ENCODE measurements at places on chromosomes 1 and 21.

DNA sequence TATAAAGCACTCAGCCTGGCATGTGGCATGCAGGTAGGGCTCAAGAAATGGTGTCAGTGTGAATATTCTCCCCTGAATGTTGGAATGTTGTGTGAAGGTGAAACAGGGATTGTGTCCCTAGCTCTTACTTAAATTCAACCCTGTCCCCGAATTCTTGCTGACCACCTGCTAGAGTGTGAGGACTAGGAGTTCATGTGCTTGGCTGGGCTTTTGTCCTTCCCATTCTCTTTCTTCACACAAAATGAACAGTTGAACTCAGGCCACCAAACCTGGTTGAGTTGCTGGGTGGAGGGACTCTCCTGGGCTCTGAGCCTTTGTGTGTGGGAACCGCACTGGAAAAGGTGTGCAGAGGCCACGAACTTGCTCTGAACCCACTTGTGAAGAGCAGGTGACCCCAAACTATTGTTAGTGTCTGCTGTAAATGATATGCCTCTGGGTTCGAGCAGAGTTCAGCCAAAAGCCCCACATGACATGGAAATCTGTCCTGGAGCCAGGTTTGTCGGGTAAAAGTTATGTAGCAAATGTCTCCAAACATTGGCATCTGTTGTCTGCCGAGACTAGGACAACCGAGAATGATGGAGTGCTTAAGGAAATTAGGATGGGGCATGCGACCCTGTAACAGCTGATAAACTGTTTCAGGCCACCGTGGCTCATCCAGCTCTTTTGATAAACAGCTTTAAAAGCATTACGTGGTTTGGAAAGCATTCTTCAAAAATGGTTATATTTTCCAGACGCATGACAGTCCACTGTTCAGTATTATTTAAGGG lies 144.2 kb downstream of the DHRS3 start:
- no peak for DNase-seq

- no peak for DNase-seq
These were observed 6.2 kb downstream of the CCDC17 start for GRCh38 chr1:45617618-45618017.

- no peak for DNase-seq
These were observed 27.8 kb downstream of the FAM20B start for GRCh38 chr1:179053486-179053885.

DNA sequence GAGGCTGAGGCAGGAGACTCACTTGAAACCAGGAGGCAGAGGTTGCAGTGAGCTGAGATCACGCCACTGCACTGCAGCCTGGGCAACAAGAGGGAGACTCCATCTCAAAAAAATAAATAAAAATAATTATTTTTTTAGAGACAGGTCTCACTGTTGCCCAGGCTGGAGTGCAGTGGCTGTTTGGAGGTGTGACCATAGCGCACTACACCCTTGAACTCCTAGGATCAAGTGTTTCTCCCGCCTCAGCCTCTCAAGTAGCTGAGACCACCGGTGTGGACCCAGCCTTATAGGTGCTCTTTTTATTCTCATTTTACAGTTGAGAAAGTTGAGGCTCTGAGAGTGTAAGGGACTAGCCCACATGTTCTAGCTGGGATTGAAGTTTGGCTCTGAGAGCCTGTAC lies 15.6 kb upstream of the GRHL3 start:
- no peak for DNase-seq

- no peak for DNase-seq
These were observed 1690.5 kb downstream of the KCNT2 start for GRCh38 chr1:194917769-194918168.

DNA sequence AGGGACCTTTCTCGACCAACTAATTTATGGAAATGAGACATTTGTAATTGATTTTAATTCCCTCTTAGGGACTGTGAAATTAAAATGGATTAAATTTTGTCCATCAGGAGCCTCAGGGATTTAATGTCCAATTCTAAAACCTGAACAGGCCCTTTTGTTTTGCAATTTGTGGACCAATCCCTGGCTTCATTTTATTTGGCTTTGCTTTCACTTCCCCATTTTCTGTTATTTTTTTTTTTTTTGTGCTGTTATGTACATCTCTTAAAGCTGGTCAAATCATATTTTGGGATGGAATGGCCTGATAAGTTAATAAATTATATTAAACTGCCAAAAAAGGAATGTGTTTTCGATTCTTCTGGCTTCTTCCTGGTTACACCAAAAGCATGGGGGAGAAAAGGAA lies 28.9 kb downstream of the ZSCAN20 start:
- no peak for DNase-seq

DNA sequence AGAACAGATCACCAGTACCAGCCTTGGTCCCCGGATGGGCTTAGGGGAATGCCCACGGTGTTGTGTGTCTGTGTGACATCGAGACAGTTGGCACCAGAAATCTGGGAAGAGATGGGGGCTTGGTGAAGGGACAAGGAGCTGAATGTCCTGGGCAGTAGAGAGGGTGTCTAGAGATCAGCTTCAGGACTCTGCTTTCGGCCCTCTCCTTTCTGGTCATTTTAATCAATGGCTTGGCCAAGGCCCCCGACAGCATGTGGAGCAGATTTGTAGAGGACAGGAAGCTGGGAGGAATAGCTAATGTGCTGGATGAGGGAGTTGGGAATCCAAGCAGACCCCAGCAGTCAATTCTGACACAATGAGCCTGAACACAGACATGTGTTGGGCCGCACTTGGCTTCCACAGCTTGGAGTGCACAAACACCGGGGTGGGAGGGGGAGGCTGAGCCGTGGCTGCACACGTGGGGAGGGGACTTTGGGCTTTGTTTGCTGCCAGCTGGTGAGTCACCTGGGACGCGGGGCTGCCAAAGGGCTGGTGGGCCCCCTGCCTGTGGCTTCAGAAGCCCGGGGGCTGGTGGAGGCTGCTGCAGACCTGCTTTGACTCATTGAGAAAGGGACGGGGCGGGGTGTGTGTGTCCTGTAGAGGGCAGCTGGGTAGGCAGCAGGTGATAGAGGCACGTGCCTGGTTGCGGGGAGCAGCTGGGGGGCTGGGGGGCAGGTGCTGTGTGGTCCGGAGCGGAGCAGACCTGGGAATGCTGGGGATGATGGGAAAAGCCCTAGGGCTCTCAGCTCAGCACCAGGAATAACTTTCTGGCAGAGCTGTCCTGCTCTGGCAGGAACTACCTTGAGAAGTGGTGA lies 20.9 kb downstream of the SLC1A7 start:
- no peak for DNase-seq

GRCh38 chr1:53076721-53077598 lies 14.9 kb downstream of the PODN start:
- DNase-seq, result no peak

DNA sequence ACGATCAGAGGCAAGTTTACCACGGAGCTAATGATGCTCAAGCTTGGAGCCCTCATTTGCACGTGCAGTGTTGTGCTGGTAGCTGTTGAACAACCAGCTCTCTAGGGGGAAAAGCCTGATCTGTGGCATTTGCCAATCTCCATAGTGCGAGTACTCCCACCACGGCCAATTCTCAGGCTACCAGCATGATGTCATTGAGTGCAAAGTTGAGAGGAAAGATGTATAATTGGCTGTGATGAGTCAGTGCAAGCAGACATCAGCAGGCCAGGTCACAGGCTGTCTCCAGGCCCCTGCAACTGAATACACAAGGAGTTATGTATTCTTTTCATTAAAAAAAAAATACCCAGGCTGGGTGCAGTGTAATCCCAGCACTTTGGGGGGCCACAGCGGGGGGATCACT lies 233.1 kb upstream of the VAMP3 start:
- no peak for DNase-seq

- no peak for DNase-seq
These were observed 103.2 kb upstream of the DYNLT5 start for GRCh38 chr1:66648901-66649595.

GRCh38 chr1:111332190-111332589 lies 41.5 kb downstream of the CHIA start:
- no peak for DNase-seq

GRCh38 chr1:48671578-48671977 lies 105.1 kb downstream of the BEND5 start:
- no peak for DNase-seq

DNA sequence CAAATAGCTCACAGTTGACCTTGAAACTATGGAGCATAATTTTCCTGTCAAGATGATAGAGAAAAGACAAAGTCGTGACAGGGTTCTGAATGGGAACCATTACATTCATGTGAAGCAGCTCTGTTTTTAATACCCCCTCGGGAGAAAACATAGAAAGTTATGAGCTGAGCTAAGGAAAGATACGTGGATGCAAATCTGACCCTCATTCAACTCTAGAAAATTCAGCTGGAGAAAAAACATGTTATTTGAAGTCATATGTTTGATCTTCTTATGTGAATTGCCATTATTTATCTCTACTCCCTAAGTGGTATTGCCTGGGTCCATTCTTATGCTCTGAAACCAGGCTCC lies 48.0 kb upstream of the LRRC52 start:
- no peak for DNase-seq

GRCh38 chr1:150536836-150537731 lies 12.1 kb upstream of the ADAMTSL4 start:
- no peak for DNase-seq

GRCh38 chr1:155678027-155678426 lies 10.5 kb downstream of the YY1AP1 start:
- no peak for DNase-seq

DNA sequence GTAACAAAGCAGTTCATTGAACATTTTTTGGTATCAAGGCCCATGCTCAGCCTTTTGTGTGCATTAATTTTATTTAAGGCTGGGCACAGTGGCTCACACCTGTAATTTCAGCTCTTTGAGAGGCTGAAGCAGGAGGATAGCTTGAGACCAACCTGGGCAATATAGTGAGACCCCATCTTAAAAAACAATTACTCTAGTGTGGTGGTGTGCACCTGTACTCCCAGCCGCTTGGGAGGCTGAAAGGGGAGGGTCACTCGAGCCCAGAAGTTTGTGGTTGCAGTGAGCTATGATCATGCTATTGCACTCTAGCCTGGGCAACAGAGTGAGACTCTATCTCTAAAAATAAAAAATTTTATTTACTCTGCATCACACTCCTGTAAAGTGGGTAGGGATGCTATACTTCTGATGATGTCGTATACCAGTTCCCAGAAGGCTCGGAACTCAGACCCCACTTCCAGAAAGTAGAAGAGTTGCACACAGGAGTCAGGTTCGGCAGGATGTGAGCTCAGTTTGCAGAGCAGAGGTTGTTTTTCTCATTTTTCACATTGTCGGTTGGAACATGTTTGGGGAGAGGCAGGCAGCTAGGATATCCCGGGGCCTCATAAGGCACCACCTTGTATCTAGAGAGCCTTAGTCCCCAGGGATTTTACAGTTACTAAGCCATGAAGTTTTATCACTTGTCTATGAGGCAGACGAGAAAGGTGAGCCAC lies 144.6 kb downstream of the GALNT2 start:
- no peak for DNase-seq

GRCh38 chr1:205687242-205687641 lies 6.9 kb upstream of the SLC45A3 start:
- DNase-seq, result no peak

DNA sequence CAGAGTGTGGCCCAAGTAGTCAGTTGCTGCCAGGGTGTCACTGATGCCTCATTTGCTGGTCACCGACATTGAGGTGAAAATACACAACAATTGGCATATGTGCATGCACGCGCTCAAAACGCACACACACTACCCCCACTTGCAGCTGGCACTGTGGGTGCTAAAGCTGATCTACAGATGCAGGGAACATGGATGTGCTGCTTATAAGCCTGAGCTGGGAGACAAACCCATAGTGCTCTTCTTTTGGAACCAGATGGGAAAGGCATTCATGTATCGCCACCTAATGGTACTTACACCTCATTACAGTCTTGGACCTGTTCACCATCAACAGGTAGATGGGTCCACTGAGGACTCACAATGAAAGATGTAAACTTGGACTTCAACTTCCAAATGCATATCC lies 70.3 kb upstream of the CAMK1G start:
- DNase-seq, result no peak

DNA sequence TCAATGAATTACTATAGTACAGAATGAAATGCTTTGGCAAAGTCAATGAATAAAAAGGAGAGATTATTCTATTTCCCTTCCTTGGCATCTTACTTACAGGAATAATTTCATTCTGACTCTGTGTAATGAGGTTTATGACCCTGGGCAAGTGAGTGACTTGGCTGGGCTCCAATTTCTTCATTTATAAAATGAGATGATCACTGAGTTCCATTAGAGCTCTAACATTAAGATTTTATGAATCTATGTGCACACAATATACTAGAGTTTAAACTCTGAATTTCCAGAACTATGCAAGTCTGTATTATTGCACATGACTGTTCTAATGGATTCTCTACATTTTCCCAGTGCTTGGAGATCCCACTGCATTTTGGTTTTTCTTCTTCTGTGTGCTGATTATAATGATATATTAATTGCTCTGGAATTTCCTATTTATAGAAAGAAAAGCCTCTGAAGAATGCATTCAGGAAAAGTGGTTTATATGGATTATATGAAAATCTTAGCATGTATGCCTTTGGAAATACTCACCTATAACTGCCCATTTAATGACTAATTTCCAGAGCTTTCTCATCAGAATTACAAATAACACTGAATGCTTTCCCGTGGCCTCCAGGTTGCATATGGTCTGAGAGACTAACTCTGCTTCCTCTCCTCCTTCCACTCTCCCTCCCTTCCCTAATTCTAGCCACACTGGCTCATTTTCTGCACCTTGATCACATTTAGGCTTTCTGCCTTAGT lies 97.4 kb upstream of the CHRM3 start:
- DNase-seq, result no peak

GRCh38 chr1:20072771-20073170 lies 2.8 kb downstream of the PLA2G5 start:
- no peak for DNase-seq

- DNase-seq, result no peak
These were observed 38.3 kb downstream of the GJA5 start for GRCh38 chr1:147722124-147722523.

- DNase-seq, result no peak
These were observed 90.4 kb downstream of the INTS7 start for GRCh38 chr1:211944733-211945500.

GRCh38 chr1:114720492-114720891 lies 3.9 kb upstream of the NRAS start:
- no peak for DNase-seq

DNA sequence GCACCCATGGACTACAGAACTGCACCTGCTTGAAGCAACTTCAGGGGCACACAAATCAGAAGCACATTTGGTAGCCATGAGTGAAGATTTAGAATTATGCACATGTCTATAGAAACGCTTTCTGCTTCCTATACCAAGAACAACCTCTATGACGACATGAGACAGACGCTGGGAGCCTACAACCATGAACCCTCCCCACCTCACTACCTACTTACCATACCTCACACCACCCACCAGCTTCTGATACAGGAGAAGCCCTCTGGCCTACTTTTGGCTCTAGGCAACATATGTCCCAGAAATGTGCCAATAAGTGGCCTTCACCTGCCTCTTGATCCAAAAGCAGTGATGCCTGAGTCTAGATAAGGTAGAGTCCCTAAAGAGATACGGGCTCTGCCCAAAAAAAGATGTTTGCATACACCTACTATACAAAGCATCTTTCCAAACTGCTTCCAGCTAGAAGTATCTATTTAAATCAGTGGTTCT lies 58.5 kb downstream of the SLC45A1 start:
- no peak for DNase-seq

- no peak for DNase-seq
These were observed 40.2 kb downstream of the ANGPTL3 start for GRCh38 chr1:62637392-62638105.
